ENCODE measurements at places on chromosomes 3 and 15.

GRCh38 chr3:170502297-170502696 lies 83.6 kb downstream of the SLC7A14 start:
- H3K27me3 ChIP-seq, result no peaks in the 10 kb centered on the region
- H3K27ac ChIP-seq, result no peak overlapping the region
- no peak for DNase-seq
- H3K4me3 ChIP-seq, result no peak overlapping the region
- H3K4me1 ChIP-seq, result no peaks in the 10 kb centered on the region
- no peaks in the 10 kb centered on the region for H3K36me3 ChIP-seq

- H3K27ac ChIP-seq, result no peak overlapping the region
- no peaks in the 10 kb centered on the region for H3K4me1 ChIP-seq
- no peaks in the 10 kb centered on the region for H3K36me3 ChIP-seq
Measured at GRCh38 chr3:130259166-130259874, 86.2 kb upstream of the COL6A5 start.

DNA sequence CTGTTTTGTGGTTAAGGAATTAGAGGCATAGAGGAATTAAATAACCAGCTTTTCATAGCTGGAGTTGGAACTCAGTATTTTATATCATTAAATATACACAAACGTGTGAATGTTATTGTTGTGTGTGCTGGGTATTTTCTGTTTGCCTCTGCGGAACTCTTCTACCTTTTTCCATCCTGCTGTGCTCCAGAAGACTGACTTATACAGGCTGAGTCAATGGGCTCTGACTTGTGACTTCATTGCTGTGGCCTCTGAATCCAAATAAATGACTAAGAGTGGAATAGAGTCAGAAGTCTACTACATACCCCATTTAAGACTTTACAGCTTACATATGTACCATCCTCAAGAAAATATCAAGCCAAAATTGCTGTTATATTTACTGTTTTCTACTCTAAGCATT lies 17.6 kb downstream of the ARIH1 start:
- no peaks in the 10 kb centered on the region for H3K27me3 ChIP-seq
- no peak overlapping the region for H3K4me3 ChIP-seq
- H3K4me1 ChIP-seq, result peaks cover 97% of the 10 kb centered on the region
- H3K27ac ChIP-seq, result no peak overlapping the region

GRCh38 chr3:156586905-156587759 lies 32.2 kb upstream of the SSR3 start:
- no peak overlapping the region for H3K4me3 ChIP-seq
- H3K27ac ChIP-seq, result no peak overlapping the region
- no peak for DNase-seq
- H3K36me3 ChIP-seq, result no peaks in the 10 kb centered on the region

- no peak for DNase-seq
- peaks cover 17% of the 10 kb centered on the region for H3K4me1 ChIP-seq
- no peak overlapping the region for H3K4me3 ChIP-seq
- no peaks in the 10 kb centered on the region for H3K27me3 ChIP-seq
- H3K36me3 ChIP-seq, result no peaks in the 10 kb centered on the region
Measured at GRCh38 chr3:12370758-12371157, 81.9 kb downstream of the PPARG start.

- H3K27ac ChIP-seq, result no peak overlapping the region
- no peaks in the 10 kb centered on the region for H3K36me3 ChIP-seq
- no peak overlapping the region for H3K4me3 ChIP-seq
- no peak for DNase-seq
- peaks cover 4% of the 10 kb centered on the region for H3K4me1 ChIP-seq
- H3K27me3 ChIP-seq, result no peaks in the 10 kb centered on the region
Measured at GRCh38 chr15:47806008-47806407, 88.7 kb downstream of the SEMA6D start.

GRCh38 chr3:32381922-32382321 lies 9.7 kb upstream of the CMTM7 start:
- DNase-seq, result no peak
- H3K36me3 ChIP-seq, result no peaks in the 10 kb centered on the region
- H3K27me3 ChIP-seq, result no peaks in the 10 kb centered on the region
- no peak overlapping the region for H3K4me3 ChIP-seq

DNA sequence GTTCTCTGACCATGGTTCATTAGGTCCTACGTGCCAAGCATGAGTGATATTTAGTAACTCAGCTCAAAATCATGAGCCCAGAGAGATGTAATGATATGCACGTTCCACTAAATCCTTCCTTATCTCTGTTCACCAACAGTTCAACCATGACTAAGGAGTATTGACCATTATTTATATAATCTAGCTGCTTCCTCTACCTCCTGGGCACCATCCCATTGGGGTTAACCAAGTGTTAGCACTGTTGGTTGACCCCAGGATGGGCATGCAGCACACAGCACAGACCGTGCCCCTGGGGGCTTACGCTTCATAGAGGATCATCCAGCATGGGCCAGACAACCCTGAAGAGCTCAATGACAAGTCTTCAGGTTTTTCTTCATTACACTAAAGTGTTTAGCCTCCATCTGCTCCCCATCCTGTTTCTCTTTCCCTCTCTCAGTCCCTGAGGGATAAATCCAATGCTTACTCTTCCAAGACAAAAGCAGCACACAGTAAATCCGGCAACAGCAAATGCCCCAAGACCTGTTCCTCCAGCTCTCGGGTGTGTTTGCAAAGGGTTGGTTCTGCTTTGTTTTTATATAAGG lies 10.4 kb downstream of the FAM174B start:
- no peak overlapping the region for H3K4me3 ChIP-seq
- DNase-seq, result no peak
- no peaks in the 10 kb centered on the region for H3K36me3 ChIP-seq
- H3K27me3 ChIP-seq, result no peaks in the 10 kb centered on the region
- no peaks in the 10 kb centered on the region for H3K4me1 ChIP-seq

Measured in esophagus squamous epithelium (tissue), 5 donors.